Kidney capillary endothelial cell (primary cell): ENCODE measurements at places on chromosomes 3 and 15.

DNA sequence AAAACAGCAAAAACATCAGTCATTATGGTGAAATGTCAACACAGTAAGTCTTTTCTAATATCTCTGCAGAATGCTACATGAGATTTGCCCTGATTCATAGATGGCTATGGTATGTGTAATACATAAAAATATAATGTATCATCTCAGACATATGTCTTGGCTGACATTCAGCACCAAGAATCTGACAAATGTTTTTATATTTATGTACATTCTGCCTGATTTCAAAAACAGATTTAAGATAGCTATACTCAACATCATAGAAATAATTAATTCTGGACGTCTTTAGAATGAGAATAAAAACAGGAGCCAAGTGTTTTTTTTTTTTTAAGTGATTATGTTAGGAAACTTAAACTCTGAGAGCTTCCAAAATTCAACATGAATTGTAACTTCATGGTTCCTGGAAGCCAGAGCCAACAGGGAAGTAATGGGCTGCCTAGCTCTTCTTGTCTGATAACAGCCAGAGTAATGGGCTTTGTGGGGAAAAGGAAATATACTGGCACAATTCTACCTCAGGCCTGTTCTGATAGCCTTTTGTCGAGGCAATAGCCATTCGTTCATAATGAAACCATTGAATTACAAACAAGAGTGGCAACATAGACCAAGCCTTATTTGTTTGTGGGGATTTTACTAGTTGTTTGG lies 184.4 kb downstream of the VGLL4 start:
- DNase-seq = no peak

DNA sequence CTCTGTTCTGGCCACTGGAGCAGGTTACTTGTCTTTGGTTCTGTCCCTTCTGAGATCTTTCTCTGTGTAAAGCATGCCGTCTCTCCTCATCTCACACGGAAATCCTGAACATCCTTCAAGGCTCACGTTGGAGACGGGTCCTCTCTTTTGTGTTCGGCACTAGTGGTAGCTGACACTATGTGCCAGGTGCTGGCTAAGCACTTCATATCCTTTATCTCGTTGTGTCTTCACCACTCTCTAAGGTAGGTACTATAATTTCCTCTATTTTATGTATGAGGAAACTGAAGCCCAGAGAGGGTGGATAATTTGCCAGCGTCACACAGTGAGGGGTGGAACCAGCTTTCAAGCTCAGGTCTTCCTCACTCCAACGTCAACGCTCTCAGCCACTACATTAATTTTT lies 1.2 kb downstream of the IFT122 start:
- DNase-seq = no peak

GRCh38 chr15:25866251-25866650 lies 3.1 kb upstream of the ATP10A start:
- DNase-seq = no peak

- DNase-seq = peak; percentile 16
Observed at GRCh38 chr3:64530434-64531049, 157.3 kb downstream of the ADAMTS9 start.

DNA sequence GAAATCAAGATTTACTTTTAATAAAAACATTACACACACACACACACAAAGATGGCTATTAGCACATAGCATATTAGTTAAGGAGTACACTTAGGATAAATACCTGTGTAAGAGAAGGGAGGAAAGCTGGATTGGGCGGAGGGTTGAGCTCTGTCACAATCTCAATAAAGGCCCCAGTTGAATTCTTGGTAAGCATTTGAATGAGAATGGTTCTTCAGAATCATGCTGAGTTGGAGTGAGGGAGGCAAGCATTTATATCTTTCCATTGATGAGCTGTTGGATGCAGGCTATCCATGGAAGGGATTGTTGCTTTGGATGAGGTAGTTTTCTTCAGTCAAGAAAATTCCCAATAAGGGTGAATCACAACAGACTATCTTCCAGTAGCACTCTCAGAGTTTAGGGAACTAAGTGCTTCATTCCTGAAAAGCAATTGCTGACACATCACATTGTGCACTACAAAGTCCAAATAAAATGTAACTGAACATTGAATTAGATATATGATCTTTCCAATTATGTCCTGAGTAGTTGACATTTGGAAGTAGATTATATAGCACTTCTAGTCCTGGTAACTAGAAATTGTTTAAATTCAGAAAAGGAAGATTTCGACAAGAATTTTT lies 95.7 kb downstream of the SUCNR1 start:
- no peak for DNase-seq

DNA sequence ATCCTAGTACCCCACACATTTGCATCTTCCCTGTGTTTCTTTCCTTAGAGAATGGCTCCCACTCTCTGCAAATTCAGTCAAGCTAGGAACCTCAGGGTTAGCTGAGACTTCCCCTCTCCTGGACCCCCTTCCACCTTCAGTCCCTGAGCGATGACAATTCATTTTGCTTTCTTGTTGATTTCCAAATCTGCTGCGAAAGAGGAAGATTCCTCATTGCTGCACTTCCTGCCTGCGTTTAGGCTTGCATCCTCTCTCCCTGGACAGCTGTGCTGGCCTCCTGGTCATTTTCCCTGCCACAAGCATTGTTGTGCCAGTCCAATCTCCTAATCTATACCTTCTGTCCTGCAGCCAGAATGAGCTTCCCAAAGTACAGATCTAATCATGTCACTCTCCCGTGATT lies 12.3 kb upstream of the DGKG start:
- DNase-seq = no peak

- DNase-seq = no peak
Observed at GRCh38 chr3:126573492-126574117, 14.9 kb upstream of the C3orf22 start.

DNA sequence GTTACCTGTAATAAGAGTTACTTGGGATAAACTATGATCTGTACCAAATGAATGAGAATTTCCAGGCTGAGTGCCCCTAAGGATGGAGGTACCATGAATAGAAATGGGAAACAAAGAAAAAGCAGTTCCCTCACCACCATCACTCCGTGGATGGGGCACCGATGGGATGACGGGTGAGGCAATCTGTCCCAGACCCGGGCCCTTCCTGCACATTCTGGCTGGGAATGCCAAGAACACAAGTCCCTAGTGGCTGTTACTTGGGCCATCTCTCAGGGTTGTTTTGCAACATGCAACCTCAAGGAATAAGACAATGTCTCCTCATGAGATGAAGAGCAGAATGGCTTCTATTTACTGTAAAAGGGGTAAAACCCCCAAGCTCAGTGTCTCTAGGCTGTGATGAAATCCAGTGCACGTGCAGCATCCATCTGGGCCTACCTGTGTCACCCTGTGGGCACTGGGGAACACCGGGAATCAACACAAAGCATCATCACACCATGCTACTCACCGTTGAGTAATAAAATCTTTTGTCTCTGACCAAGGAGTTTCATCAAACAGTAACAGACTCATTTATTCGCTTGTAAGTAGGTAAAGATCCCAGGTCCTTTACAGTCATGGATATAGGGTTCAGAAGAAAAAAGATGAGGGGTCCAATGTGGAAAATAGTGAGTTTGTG lies 22.3 kb downstream of the GNB4 start:
- no peak for DNase-seq
